ENCODE measurements at places on chromosomes 6 and 20. TPM values are rescaled to one million over a fixed set of nuclear protein-coding genes. Genes with fewer than 3 reads are reported as not detected.

MAP3K5 gene
- polyA plus RNA-seq = 7.4 TPM

SMPDL3A gene
- 48.7 TPM for polyA plus RNA-seq

RSPO3 gene
- 4.8 TPM for polyA plus RNA-seq

POPDC3 gene
- 1.0 TPM for polyA plus RNA-seq

GCNT2 gene
- polyA plus RNA-seq = 40.0 TPM

RAD21L1 gene
- not detected for polyA plus RNA-seq

CGA gene
- polyA plus RNA-seq = 0.04 TPM

GRCh38 chr6:27121640-27122039 lies 125.9 kb upstream of the PRSS16 start:
- DNase-seq = no peak

- DNase-seq = no peak
Observed at GRCh38 chr6:1390133-1390945, 963 bp downstream of the FOXF2 start.

DNA sequence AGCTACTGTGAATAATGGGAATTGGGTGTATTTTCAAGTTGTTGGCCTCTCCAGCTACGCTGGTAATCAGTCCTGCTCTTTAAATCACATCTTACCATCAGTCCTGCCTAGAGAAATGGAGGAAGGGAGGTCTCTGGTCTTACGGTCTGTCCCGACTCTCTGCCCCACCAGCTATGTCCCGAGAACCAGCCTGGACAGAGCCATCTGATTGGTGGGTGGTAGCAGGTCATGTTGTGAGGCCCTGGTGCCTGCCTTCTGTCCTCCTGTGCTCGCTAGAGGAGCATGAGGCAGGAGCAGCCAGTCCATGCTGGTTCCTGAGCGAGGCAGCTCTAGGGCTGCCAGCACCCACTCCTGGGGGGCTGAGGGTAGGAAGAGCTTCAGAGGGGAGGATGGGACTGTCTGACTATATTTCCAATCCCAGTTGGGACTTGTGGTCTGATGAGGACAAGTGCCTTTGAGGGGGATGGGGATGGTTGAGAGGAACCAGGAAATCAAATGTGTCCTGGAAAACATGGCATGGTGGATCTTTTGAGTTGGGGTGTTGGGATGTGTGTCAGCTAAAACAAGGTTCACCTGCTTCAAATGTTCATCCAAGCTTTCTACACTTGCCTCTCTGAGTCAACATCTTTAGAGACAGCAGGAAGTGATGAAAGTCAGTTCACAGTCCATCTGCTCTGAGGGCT lies 33.0 kb downstream of the SYNJ2 start:
- no peak for DNase-seq

GRCh38 chr6:48136856-48137255 lies 25.9 kb upstream of the PTCHD4 start:
- no peak for DNase-seq

GRCh38 chr6:382883-383810 lies 8.4 kb upstream of the IRF4 start:
- no peak for DNase-seq

- DNase-seq = no peak
Observed at GRCh38 chr6:24117021-24117420, 9.0 kb upstream of the NRSN1 start.

GRCh38 chr20:17904027-17904426 lies 64.6 kb downstream of the SNX5 start:
- DNase-seq = no peak

GRCh38 chr6:130858054-130858453 lies 30.8 kb downstream of the SMLR1 start:
- no peak for DNase-seq

- peak; percentile 50 for DNase-seq
Observed at GRCh38 chr20:33862709-33863403, 51.7 kb downstream of the CHMP4B start.

GRCh38 chr20:53447316-53447715 lies 146.3 kb downstream of the ZNF217 start:
- no peak for DNase-seq

- no peak for DNase-seq
Observed at GRCh38 chr20:31568041-31568731, 36.9 kb upstream of the ID1 start.

GRCh38 chr6:156273065-156273711 lies 504.0 kb upstream of the ARID1B start:
- no peak for DNase-seq

DNA sequence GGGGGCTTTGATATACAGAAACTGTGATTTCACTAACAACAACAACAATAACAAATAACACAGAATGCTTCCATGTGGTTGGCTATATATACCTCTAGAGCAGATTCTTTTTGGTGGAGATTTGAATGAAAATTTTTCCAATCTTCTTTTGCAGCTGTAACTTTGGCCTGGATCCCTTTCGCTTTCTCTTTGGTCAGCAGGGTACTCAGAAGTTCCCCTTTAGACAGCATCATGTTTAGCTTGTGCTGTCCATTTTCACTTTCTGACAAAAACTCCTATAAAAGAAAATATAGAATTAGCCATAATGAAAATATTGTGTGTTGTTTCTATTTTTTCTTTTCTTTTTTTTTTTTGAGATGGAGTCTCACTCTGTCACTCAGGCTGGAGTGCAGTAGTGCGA lies 264.2 kb downstream of the SYNE1 start:
- no peak for DNase-seq

GRCh38 chr6:164916087-164916486 lies 393.3 kb downstream of the C6orf118 start:
- DNase-seq = no peak

GRCh38 chr20:62894261-62894660 lies 32.0 kb downstream of the DIDO1 start:
- no peak for DNase-seq

GRCh38 chr6:160060221-160060620 lies 61.4 kb upstream of the SLC22A1 start:
- no peak for DNase-seq

DNA sequence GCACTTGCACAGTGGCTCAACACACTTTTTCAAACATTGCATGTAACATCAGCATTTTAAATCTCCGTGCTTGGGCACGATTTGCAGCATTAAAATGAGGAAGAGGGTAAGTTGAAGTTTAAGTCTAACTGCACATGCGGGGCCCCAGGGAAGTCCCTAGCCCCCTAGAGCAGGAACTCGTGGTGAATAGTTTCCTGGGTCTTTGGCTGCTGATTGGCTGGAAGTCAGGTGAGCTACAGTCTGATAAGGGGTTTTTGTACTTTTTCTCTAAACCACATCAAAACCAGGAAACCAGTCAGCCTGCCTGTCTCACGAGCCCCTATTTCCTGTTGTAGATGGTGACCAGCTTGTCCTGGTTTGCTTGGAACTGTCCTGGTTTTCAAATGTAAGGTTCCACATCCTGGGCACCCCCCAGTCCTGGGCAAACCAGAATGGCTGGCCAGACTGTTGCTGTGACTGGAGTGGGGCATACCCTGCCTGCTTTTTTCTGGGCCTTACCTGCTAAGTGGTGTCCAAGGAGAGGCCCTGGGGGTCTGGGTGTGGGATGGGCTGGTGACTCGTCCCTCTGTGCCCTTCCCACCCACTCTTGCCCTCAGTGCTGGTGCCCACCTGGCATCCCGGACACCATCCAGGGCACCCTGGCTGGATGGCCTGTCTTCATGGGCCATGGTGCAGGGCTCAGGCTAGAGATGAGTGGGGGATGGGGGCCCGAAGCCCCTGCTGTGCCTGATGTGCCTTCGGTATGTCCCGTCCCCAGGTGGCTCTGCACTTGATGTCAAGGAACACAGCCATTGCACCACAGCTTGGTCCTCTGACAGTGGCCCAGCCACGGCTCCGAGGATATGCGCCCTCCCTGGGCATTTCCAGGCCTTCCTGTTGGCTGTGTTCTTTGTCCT lies 31.8 kb downstream of the SUN5 start:
- no peak for DNase-seq

DNA sequence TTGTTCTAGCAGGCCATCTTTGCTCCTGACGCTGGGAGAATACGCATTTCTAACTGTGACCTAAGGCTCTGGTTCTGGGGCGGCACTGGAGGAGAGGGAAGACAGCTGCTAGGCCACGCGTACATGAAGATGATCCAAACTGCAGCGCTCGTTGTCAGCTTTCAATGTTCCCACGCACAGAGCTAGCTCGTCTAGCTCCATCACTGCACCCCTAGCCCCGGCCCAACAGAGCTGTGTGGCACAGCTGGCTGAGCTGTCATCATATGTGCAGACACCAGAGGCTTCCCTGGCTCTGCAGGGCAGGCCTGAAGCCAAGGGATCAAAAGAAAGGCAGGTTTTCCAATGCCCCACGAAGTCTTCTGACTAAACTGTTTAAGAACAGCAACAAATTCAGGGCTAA lies 124.7 kb downstream of the IRF4 start:
- no peak for DNase-seq
